Inflammatory macrophage treated with lipopolysaccharide for 1 hour (primary cell): ENCODE measurements at places on chromosomes 12 and 14.

- no peak for DNase-seq
These were observed 7.1 kb upstream of the ASCL1 start for GRCh38 chr12:102950107-102950949.

DNA sequence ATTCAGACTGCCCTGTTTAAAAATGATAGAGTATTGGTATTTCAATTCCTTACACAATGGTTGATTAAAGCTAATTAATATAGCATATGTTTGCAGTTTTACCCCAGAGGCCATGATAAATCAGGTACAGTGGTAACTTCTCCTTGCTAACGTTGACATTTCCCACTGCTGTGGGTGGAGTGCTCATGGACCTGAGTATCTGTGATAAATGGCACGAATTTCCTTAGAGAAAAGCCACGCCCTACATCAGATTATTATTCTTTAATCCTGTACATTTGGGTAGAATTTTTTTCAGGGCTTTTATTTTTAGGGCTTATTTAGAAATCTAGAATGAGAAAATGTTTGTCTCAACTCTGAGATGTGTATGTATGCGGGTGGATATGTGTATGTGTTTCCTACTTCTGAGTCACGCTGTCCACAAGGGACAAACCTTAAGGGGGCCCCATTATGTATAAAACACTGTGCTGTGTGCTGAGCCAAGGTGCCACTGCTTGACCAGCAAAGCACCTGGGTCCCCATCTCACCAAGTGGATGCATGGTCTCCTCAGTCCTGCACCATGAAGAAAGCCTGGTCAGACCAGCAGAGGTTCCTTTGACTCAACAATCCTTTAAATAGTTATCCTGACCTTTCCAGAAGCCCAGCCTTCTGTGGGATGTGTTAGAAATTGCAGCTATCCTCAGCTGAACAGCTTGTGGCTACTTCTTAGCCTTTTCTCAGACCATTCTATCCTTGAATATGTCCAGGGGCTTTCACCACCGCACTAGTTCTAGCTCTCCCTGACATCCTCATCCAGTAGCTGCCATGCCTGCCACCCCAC lies 57.9 kb upstream of the STK38L start:
- no peak for DNase-seq

- DNase-seq: no peak
These were observed 8.5 kb upstream of the STON2 start for GRCh38 chr14:81408595-81408994.

DNA sequence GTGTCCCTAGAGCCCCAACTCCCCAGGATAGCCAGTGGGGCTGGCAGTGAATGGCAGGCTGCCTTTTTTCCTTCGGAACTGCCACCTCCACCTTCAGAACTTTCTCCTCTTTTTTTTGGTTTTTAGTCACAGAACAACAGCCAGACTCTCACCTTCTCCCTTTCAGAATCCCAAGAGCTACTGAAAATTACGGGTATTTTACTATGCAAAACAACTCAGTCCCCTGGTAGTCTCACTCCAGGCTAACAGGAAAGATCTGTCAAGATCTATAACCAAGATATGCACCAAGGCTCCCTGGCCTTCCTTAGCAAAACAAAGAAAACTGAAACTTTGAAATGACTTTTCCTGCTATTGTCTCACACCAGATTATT lies 12.5 kb downstream of the PLEKHG6 start:
- DNase-seq: no peak

DNA sequence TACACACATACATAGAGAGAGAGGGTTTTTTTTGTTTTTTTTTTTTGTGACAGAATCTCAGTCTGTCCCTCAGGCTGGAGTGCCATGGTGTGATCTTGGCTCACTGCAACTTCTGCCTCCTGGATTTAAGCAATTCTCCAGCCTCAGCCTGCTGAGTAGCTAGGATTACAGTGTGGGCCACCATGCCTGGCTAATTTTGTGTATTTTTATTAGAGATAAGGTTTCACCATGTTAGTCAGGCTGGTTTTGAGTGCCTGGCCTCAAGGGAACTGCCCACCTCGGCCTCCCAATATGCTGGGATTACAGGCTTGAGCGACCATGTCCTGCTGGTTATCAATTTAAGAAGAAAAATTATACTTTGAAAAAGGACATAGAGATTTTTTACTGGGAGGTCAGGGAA lies 710.6 kb downstream of the SLC6A15 start:
- DNase-seq: no peak

DNA sequence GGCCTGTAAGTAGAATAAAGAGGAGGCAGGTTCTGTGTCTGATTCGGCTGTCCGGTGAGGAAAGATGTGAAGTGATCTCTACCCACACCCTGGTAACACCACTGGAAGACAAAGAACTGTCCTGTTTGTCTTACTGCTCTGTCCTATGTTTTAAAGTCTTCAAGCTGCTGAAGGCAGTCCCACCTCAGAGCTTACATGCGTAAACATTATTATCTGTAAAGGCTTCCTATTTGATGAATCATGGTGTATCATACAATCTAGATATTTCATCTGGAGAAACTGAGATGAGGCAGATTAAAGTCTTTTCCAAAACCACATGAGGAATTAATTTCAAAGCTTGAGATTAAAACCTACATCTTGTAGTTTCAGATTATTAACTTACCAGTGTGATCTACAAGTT lies 427.6 kb downstream of the ZFP36L1 start:
- DNase-seq: no peak

DNA sequence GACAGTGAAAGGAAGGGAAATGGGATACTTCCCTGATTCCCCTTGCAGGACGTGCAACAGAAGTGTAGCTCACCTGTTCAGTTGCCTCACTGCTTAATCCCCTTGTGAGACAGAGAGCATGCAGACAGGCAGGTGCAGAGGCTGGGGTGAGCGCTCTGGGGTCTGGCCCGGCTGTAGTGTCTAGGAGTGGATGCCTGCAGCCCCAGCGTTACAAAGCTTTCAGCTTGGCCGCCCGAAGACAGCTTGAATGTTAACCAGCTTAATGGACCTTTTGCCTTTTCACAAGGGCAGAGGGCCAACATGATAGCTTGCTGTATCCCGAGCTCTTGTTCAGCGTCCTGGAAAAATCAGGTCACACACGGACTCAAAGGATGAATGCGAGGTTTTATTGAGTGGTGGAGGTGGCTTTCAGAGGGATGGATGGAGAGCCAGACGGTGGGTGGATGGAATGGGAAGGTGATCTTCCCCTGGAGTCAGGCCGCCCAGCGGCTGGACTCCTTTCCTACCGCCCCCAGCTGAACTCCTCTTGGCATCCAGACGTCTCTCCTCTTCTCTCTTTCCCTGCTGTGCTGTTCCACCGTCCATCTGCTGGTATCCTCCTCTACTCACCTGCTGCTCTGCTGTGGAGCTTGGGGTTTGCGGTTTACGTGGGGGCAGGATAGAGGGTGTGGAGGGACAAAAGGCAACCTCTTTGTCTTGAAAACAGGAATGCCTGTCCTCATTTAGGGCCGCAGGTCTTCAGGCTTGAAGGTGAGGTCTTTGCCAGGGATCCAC lies 86.2 kb upstream of the RESF1 start:
- DNase-seq: no peak

- no peak for DNase-seq
These were observed 38.5 kb downstream of the PTGER2 start for GRCh38 chr14:52352569-52352968.

- no peak for DNase-seq
These were observed 173.9 kb downstream of the CACNA1C start for GRCh38 chr12:2226641-2227040.

GRCh38 chr14:38485026-38485425 lies 229.1 kb upstream of the CLEC14A start:
- DNase-seq: no peak

- DNase-seq: no peak
These were observed 11.3 kb downstream of the GCN1 start for GRCh38 chr12:120183211-120183631.

GRCh38 chr14:65879248-65880009 lies 466.9 kb downstream of the FUT8 start:
- peak; percentile 30 for DNase-seq

DNA sequence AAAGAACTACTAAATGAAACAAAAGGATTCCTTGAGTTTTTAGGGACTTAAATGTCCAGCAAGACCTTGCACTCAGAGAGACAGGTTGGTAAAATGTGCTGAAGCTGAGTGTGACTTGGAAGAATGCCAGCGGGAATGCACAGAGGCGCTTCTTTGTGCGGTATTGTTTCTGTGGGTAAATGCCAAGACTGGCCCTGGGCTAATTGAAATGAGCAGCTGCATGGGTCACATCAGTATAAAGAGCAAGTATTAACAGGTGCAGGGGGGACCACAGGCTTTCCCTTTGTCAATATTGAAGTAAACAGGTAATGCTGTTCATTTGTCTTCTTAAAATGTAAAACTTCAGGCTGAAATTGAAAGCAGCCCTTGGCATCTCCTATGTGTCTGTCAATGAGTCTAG lies 74.3 kb downstream of the LMO3 start:
- no peak for DNase-seq

DNA sequence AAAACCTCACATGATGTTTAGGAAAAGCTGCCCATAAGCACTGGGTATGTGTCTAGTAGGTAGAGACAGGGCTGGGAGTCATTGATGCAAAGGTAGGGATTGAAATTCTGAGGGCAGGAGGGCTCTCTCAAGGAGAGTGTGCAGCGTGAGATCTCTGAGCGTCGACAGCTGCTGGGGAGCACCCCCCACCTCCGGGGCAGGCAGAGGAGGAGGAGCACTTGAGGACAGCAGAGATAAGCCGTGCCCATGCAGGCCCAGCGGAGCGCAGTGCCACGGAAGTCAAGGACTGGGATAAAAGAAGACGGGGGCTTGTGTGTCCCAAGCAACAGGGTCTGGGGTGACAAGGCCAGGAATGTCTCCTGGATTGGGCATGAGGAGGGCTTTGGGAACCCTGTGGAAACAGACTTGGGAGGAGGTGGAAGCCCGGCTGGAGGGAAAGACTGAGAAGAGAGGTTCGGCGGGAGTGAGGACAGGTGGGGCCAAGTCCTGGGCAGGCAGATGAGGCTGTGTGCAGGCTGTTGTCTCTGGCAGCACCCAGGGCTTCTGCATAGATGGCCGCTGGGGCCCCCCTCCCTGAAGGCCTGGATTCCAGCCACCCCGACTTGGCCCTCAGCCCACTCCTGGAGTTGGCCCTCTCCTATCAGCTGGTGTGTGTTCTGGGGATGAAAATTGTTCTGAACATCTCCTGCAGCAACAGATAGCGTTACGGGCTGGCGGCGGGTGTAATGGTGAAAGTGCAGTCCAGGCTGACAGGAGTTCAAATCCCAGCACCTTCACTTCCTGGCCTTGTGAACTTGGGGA lies 1.9 kb downstream of the CACNA2D4 start:
- no peak for DNase-seq

GRCh38 chr14:102138535-102138934 lies 1.2 kb upstream of the WDR20 start:
- DNase-seq: no peak

DNA sequence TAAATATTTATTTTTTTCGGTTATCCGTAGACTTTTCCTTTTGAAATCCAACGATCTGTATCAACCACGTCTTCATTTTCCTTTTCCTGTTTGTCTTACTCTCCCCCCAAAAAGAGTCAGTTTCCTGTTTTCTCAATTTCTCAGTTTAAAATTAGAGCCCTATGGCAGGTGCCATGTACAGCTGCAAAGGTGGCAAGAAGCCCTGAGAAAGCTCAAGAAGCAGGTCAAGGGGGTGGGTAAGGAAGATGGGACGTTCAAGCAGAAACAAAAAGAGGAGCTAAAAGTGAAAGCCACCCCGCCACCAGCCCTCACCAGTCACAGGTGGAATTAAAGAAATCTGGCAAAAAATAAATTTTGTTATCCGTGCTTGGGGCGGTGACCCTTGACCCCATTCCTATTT lies 26.7 kb downstream of the SLC35E3 start:
- DNase-seq: no peak

DNA sequence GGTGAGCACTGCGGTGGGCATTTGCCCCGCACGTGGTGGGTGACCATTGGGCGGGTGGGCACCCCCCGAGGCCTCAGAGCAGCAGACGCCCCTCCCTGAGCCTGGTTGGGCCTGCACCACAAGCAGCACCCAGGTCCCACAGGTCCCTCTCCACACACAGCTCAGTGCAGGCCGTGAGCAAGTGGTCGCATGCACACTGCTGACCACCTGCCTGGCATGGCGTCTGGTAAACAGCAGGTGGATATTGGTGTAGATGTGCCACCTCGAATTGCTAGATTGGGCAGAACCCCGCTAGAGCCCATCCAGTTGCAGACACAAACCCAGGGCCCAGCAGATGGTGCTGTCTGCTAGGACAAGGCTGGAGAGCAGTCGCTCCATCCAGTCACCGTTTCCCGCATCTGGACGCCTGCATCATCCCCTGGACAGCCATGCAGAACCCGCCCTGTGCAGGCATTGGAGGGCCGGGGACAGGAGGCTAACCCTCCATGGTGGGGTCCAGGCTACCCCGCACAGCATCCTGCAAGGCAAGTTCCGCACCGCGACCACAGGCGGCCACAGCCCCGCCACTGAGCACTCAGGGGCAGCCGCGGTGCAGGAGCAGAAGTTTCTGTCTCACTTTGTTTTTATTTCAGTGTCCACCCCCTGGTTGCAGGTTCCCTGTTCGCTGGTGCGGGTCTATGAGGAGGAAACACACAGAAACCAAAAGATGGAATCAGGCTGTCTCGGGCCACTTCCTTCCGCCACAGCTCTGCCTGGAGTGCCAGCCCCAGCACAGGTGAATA lies 45.6 kb upstream of the RIMBP2 start:
- DNase-seq: peak; percentile 44

- DNase-seq: peak; percentile 46
These were observed 207.3 kb downstream of the AEBP2 start for GRCh38 chr12:19646599-19646998.

DNA sequence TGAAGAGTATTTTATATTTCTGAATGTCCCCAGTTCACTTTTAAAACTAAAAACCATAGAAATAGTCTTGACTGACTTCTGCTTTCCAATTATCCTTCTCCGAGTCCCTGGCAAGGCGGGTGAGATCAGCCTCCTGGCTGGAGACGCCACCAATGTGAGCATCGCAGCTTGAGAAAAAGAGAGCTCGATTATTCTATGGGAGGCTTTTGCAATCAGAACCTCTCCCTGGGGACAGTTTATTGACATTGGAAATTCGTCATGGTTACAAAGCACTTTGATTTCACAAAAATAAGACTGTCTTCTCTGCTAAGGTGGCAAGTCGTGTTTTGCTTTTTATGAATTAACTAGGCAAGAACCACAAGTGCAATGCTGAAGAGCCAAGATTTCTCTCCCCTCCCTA lies 23.6 kb upstream of the GPHB5 start:
- no peak for DNase-seq

DNA sequence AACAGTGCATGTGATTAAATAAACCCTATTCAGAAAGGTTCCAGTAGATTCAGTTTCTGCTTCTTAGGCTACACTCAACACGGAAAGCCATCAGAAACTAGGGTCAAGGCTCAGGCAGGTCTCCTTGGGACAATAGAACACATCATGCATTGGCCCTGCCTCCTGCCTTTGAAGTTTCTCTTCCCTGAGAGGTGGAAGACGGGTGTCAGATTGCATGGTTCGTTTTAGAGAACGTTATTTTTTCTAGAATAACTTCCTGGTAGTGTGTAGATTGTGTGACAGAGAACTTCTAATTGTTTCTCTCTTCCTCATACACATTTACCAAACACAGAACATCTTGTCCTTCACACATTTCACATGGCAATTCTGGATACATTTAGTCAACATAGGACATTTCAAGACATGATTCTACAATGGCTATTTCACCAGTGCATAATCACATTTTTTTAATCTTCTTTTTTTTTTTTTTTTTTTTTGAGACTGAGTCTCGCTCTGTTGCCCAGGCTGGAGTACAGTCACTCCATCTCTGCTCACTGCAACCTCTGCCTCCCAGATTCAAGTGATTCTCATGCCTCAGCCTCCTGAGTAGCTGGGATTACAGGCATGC lies 106.6 kb upstream of the AMN1 start:
- DNase-seq: no peak

GRCh38 chr12:81668475-81668874 lies 90.7 kb downstream of the PPFIA2 start:
- peak; percentile 55 for DNase-seq

- no peak for DNase-seq
These were observed 207.8 kb downstream of the KSR2 start for GRCh38 chr12:117760990-117761389.
